ENCODE measurements at places on chromosomes 6 and 20. TPM values are rescaled to one million over a fixed set of nuclear protein-coding genes. Genes with fewer than 3 reads are reported as not detected.

Gene SLA2
- 62.0 TPM for total RNA-seq

DNA sequence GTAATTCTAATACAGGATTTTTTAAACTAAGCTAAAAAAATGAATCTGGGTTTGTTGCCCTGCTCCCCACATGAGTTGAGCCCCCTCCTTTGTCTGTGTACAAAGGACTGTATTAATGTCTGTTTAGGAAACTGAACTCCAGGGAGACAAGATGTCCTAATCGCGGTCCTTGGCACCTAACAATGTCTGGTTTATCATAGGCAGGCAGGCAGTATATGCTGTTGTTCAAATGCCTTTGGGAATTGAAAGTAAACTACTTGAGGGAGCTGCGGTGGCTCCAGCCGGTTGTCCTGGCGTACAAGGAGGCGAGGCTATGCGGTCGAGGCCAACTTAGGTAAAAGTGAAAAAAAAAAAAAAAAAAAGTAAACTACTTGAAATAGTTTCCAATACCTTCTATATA is 98.5 kb downstream of the TULP4 start:
- H3K4me1 ChIP-seq = peaks cover 4% of the 10 kb centered on the region
- no peaks in the 10 kb centered on the region for H3K36me3 ChIP-seq
- H3K27ac ChIP-seq = no peak overlapping the region

GRCh38 chr6:2630891-2631571 is 119.7 kb downstream of the MYLK4 start:
- no peak overlapping the region for H3K27ac ChIP-seq
- H3K4me3 ChIP-seq = no peak overlapping the region
- no peaks in the 10 kb centered on the region for H3K4me1 ChIP-seq
- no peak for DNase-seq

Gene TRIM15
- 0.59 TPM for total RNA-seq

DNA sequence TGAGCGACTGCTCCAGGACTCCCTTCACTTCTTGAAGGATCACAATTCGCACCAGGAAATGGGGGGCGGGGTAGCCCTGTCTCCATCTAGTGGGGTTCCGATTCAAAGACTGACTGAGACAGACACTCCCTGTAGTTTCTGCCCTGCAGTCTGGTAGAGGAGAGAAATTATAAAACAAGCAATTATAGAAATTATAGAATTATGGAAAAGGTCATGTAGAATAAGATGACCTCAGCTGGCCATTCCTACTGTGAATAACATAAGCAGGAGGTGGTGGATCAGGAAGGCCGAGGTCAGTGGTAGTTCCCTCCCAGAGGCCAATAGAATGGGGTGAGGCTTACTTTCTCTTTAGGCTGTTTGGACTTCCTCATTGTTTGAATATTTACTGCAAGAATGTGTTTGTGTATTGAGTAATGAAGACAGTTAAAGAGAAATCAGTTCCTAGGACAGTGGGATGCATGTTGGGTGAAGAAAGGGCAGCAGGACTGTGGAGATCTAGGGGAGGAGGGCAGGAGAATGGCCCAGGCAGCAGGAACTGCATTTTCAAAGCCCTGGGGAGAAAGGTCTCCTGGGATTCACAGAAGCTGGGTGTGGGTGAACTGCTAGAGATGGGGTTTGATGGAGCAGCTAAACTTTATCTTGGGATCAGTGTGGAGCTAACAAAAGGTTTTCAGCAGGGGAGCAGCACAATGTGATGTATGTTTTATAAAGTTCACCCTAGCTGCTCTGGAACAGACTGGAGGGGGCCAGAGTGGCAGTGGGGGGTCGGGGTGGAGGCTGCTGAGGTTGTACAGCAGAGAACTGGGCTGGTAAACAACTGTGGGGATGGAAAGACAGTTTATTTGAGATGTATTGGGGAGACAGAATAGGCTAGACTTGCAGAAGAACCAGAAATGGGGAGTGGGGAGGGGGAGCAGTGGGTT is 2.1 kb downstream of the ZNF341 start:
- H3K4me1 ChIP-seq = peaks cover 27% of the 10 kb centered on the region
- H3K27me3 ChIP-seq = no peaks in the 10 kb centered on the region
- peaks cover 19% of the 10 kb centered on the region for H3K36me3 ChIP-seq
- DNase-seq = no peak
- peak overlapping the region; percentile 18 for H3K27ac ChIP-seq
- H3K4me3 ChIP-seq = peak overlapping the region; percentile 34

DNA sequence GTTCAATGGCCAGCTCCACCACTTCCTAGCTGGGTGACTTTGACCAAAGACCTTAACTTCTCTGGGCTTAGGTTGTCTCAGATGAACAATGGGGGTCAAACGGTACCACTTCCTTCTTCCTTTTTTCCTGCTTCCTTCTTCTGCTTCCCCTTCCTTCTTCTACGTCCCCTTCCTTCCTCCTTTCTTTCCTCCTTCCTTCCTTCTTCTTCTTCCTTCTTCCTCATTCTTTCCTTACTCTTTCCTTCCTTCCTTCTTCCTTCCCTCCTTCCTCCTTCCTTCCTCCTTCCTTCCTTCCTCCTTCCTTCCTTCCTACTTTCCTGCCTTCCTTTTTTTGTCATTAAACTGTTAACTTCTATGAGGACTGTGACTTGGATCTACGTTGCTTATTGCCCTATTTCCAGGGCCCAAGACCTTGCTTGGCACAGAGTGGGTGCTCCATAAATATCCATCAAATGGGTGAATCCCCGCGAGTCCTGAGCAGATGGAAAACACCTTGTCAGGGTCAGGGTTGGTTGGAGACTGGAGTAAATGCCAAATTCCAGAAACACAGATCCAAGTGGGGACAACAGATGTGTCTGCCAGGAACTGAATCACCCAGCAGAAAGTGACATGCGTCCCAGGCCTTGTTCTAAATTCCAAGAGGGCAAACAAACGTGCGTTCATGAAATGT is 243.3 kb downstream of the PREX1 start:
- no peak overlapping the region for H3K4me3 ChIP-seq
- H3K4me1 ChIP-seq = no peaks in the 10 kb centered on the region
- H3K36me3 ChIP-seq = no peaks in the 10 kb centered on the region
- DNase-seq = no peak

DNA sequence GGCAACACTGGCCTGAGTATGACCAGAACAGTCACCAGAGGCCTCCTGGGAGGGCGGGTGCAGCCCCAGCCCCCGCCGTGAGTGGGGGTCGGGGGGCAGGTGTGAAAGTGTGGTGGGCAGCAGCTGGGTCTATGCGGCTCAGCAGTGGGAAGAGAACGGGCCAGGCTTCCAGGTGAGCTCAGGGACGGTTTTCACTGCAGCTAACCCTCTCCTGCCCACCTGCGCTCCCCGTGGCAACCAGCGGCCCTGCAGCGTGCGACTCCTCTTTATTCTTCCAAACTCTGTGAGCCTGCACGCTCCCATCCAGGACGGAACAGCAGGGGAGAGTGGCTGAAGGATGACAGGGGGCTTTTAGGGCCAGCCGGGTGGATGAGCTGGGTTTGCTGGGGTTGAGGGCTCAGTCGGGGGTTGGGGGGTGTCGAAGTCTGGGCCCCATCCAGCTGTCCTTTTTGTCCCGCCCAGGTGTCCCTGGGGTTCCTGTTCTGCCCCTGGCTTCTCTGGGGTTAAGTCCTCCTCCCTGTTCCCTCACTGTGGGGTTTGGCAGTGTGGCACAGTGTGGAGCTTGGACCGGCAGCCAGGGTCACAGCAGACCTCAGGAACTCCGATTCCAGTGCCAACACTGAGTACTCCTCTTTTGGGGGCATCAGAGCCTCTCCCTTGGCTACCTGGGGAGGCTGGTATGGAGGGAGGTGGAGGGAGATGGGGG is 859 bp upstream of the BIRC7 start:
- no peak overlapping the region for H3K27ac ChIP-seq
- no peaks in the 10 kb centered on the region for H3K4me1 ChIP-seq
- H3K27me3 ChIP-seq = peaks cover 20% of the 10 kb centered on the region
- no peak for DNase-seq
- H3K36me3 ChIP-seq = no peaks in the 10 kb centered on the region
- H3K4me3 ChIP-seq = no peak overlapping the region

DNA sequence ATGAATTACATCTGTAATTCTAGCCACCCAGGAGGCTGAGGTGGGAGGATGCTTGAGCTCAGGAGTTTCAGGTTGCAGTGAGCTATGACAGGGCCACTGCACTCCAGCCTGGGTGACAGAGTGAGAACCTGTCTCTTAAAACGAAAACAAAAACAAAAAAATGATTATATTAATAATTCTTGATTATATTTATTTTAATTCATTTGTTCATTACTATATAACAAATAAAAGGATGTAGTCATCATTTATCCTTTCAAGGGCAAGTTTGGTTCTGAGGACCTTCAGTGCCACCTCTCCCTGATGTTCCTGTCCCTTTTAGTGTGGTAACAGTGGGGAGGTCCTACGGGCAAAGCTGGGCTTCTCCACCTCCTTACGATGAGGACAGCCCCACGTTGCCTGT is 167.1 kb upstream of the SCGN start:
- no peak overlapping the region for H3K27ac ChIP-seq
- H3K4me3 ChIP-seq = no peak overlapping the region
- no peak for DNase-seq
- H3K4me1 ChIP-seq = peaks cover 3% of the 10 kb centered on the region
